ENCODE measurements at places on chromosomes 6 and 20.

- peak; percentile 97 for DNase-seq
These were observed at the start of gene FLRT3 for GRCh38 chr20:14337400-14338171. Gene FLRT3 (minus strand): TSS chr20:14337612. CDS start chr20:14327506, 10,106 bp downstream.

GRCh38 chr20:58611236-58612030 lies 39.6 kb upstream of the STX16 start:
- DNase-seq: no peak

DNA sequence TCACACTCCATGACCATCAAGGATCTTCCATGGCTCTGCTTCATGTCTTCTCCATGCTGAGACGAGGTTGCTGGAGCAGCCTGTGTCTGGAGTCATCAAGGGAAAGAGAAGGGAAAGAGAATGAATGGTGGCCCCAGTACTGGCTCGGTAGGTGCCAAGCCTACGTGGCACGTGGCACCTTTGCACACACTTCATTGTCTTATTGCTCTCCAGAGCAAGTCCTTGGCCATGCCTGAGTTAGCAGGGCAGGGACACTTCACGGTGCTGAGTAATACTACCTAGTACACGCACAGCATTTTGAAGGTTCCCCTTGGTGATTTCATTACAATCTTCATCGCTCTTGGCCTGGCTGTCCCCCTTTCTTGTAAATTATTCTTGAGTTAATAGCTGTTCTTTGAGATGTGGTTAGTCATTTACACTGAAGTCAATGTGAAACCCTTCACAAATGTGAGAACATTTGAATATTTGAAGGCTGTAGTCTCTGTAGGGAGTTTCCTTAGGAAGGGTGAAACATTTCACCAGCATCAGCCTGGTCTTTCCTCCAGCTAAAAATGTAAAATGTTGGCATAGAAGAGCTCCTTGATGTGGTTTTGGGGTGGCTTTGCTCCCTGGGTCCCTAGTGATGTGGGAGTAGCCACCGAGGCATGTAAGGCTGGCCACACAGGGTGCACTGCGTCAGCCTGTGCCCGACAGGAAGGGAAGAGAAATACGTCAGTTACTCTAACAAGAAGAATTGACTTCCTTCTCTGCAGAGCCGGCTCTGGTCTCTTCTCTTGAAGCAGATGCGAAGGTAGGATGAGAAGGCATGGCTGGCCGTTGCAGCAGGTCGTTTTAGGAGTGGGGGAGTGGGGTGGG lies at the start of gene SYTL3:
Gene SYTL3 (plus strand): TSS at position 766 of the 855 bp plus-strand sequence. CDS start 13,215 bp downstream, outside the sequence.
- no peak for DNase-seq

DNA sequence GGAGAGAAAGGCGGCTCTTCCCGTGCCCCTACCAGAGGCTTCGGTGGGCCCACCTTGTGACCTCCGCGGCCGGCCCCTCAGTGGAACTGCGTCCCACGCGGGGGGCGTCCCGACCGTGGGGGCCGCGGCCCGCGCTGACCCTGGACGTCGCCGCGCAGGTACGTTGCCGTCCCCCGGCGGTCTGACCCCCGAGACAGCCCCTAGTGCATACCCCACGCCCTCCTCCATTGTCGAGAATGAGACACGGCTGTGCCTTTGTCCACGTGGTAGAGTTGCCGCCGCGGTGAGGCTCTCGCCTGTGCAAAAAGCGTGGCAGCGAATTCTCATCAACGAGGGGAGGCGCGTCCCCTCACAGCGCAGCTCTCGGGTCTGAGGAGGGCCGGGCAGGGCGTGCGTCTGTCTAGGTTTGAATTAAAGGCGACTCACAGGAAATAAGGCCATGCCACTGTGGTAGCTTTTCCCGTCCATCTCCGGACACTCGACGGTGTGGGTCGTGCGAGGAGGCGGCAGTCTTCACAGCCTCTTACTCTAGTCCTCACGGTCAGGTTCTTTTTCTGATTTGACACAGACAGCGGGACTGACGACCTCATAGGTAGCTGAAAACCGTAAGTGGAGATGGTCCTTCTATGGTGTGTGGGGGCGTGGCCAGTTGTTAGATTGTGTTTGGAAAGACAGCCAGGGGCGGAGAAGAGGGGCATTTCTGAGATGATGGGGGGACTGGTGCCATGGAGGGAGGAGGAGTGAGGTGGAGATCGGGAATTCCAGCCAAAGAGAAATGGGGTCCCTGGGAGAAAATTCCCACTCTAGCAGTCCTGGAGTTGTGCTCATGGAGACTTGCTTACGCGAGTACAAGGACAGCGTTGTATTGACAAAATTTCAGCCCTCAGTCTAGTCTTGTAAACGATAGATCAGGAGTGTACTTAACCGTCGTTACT lies 580 bp downstream of the NXT1 start:
- DNase-seq: peak; percentile 77

DNA sequence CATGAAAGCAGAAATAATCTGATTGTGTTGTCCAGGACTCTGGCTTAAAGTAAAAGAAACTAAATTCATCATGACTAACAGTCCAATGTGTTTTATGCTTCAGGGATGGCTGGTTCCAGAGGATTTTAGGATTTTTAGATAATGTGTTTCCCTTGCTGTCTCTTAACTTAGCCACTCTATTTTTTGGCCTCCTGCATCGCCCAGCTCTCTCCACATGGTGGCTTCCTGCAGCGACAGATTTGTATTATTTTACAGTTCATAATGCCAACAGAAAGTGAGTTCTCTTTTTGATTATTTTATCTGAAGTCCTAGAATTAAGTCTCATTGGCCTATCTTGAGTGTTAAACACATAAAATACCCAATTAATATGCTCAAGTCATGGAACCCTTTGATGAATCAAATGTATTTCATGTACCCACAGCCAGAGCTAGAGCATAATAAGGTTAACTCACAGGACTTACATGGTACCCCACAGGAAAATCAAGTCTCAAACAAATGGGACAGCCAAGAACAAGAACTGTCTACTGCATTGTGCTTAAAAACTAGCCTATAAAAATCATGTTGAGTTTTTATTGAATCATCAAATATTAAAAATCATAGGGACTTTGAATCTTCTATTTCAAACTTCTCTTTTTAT lies 582.5 kb downstream of the DOK5 start:
- DNase-seq: no peak

DNA sequence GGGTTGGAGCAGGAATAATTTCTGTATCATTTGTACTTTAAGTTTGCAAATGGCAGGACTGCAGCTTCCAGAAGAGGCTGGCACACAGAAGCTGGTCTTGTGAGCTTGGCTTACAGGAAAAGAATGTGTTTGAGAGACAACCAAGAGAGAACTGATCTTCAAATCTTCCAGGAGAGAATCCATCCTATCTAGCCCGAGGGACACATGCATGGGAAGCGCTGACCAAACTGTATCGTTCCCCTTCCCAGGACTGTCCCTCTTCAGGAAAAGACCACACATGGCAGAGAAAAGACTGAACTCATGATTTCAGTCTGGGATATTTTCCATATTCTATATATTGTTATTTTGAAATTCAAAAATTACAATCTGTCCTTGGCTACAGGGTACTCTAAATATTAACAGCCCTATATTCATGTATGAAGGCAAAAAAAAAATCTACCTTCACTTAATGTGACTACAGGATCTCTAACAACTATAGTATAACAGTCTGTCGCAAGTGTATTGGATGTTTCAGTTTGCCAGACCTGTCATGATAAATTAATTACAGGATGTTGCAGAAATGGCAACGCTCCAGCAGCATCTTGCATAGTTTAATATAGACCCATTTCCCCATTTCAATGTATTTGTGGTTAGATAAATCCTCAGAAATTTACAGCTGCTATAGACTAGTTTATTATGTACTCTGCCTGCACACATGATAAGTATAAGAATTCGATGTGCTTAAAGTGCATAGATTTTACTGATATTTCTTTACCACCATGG lies 99.4 kb downstream of the MYB start:
- DNase-seq: no peak

DNA sequence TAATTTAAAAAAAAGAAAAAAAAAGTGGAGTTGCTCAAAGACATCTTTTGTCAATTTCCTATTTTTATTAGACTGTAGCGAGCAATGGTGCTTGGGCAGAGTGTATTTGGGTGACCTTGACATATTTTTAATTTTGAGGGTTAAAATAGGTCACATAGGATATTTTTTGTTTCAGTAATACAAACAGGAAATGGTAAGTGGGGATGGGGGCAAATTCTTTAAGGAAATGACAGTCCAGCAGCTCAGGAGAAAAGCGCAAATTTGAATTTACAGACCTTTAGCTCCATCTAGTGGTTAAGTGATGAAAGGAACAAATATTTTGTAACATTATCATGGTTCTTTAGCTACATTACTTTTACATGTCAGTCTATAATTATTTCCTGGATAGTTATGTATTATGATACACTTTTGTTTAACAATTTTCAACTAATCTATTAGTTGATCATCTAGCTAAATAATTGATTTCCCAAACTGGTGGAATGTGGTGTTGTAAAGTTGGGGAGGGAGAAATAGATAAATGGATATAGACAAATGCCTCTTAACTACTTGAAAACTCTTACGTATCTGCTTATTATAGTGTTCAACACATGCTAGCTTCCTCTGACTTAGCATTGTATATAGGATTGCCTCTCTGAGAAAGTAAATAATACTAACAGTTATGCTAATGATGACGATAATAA lies 10.0 kb downstream of the CITED2 start:
- DNase-seq: peak; percentile 59

- DNase-seq: no peak
These were observed 400.9 kb downstream of the TAF4 start for GRCh38 chr20:61664556-61665320.

GRCh38 chr6:168349718-168350210 lies 30.2 kb upstream of the DACT2 start:
- DNase-seq: no peak

GRCh38 chr20:51886891-51887608 lies 84.7 kb upstream of the SALL4 start:
- DNase-seq: no peak

DNA sequence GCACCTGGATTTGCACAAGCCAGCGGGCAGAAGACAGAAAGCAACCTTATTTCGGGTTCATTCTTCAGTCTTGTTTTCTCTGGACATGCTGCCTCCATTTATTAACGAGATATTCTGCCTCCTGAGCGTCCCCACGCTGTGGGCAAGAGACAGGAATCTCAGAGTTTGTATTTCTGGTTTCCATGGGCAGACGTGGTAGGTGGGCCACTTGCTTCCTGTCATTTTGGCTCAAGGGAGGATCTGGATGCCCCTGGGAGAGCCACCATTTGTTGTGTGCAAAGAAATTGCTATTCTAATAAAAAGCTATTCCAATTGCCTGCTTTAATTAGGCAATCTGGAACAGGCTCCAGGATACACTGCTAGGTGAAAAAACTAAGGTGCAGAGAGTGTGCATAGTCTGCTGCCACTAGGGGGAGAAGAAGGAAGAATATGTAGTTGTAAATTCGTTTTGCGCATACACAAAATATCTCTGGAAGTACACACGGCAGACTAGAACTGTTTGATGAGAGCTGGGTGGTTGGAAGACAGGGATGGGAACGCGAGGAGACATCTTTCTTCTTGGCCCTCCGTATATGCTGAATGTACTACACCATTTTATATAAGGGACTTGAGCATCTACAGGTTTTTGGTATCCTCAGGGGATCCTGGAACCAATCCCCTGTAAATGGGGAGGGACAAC lies 30.1 kb upstream of the SLC16A10 start:
- peak; percentile 74 for DNase-seq

- DNase-seq: peak; percentile 20
These were observed 23.0 kb upstream of the IL17A start for GRCh38 chr6:52162940-52163908.

DNA sequence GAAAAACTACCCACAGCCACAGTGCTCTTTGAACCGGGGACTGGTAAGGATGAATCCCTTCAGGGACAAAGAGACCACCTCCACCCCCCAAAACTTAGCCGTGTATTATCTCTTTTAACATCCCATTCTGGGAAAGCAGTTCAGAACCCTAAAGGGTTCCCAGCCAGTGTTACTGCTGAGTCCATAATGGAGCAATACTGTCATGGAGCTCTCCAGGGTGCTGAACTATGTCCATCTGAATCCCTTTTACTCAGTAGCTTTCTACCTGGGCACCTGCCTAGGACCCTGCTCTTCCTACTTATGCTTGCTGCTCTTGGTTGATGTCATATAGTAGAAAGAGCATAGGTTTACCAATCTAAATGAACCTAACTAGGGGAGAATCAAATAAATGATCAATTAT lies 22.3 kb upstream of the SAYSD1 start:
- peak; percentile 23 for DNase-seq

DNA sequence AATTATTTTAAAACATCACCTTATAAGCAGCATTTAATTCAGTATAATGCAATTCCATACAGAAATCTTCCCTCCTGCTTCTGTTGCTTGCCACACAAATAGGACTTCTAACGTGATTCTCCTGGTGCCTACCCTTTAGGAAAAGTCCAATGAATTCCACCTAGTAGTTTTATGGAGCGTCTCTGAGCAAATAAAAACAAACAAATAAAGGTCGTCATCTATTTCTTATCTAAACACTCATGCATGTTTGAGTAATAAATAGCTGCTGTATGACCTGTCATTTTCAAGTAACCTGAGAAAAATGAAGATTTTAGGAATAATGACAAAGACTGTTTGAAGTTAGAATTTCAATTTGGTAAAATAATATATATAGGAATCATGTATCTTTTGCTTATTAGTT lies 102.7 kb downstream of the BMP5 start:
- no peak for DNase-seq

GRCh38 chr6:149052350-149053106 lies 265.0 kb upstream of the TAB2 start:
- no peak for DNase-seq

DNA sequence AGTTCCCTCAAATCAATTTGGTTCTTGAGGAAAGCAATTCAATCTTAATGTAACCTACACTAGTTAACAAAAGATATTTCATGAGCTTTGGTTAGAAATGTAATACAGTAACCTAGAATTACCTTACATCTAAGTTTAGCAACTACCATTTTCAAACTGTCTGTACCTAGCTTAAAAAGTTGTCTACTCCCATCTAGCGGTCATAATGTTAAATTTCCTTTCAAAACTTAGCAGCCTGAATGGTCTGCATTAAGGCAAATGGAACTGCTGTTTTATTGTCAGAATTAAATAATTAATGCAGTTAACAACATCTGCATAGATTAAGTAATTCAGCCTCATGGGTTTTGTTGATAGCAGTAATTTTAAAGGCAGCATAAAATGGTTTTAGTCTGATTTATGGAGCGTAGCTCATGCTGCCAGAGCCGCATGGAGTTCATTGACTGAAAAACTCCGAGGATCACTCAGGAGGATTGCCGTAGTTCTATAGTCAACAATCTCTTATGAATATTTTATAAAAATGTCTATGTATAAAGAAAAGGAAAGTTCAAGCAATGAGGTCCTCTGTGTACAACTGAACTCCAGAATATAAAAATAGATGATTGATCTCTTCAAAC lies 485.4 kb upstream of the MANEA start:
- DNase-seq: peak; percentile 43

GRCh38 chr6:34149831-34150400 lies 4.0 kb upstream of the GRM4 start:
- no peak for DNase-seq

- DNase-seq: no peak
These were observed 38.6 kb upstream of the NXT1 start for GRCh38 chr20:23311947-23312506.
